ENCODE measurements at places on chromosomes 4 and X.

DNA sequence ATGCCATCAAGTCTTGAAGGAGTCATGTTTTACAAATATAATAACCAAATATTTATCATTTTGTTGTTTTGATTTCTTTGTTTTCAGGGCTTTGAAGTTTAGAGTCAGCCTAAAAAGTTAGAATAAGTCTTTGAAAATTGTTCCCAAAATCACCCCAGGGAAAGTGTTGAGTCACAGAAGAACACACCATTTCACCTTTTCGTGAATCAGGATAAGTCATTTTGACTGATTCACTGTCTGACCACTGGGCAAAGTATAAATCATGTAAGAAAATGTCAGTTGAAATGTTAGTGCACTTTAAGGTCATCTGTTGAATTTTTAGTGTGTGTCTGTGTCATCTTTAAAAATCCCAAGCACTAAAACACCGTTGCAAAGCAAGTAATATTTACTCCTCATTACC is 1320.1 kb downstream of the RPA4 start:
- no peak for DNase-seq

GRCh38 chr4:73451404-73451803 is 15.4 kb downstream of the AFP start:
- DNase-seq, result no peak

GRCh38 chrX:53279296-53280237 is 1.8 kb downstream of the IQSEC2 start:
- no peak for DNase-seq

DNA sequence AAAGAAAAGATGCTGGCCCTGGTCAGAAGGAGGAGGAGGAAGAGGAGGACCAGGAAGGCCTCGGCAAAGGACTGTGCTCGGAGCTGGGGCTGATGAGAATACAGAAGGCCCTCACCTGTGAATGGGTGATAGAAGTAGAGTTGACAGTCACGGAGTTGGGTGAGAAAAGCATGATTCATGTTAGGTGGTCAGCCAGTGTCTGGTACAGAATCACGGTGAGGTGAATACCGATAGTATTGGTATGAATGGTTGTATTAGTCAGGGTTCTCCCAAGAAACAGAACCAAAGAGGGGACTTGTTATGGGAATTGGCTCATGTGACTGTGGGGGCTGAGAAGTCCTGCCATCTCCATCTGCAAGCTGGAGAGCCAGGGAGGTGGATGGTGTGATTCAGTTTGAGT is 32.5 kb upstream of the FAM156A start:
- no peak for DNase-seq

DNA sequence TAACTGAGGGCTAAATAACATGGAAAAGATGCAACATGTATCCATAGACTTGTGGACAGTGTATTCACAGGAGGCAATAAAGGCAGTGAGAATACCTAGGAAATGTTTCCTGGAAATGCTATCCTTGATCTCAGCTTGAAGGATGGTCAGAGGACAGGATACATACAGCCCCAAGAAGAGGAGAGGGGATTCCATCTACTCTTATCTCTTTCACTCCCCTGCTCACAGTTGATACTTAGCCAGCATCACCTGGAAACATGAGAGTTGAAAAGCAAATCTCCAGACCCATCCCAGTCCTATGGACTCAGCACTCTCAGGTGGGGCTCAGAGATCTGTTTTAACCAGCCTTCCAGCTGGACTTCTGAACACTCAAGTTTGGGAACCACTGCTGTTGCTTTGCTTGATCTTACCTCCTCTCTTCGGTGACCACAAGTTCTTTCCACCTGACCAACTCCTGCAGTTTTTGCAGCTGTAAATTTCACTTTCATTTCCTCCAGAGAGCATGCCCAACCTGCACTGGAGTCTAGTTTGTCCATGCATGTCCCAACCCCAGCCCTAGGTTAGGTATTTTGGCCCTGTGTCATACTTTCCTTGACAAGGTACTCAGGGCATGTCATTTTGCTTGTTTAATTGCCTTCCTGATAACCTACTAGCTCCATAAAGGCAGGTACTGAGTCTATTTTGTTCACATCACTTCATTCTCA is 10.4 kb downstream of the RELL1 start:
- DNase-seq, result no peak

DNA sequence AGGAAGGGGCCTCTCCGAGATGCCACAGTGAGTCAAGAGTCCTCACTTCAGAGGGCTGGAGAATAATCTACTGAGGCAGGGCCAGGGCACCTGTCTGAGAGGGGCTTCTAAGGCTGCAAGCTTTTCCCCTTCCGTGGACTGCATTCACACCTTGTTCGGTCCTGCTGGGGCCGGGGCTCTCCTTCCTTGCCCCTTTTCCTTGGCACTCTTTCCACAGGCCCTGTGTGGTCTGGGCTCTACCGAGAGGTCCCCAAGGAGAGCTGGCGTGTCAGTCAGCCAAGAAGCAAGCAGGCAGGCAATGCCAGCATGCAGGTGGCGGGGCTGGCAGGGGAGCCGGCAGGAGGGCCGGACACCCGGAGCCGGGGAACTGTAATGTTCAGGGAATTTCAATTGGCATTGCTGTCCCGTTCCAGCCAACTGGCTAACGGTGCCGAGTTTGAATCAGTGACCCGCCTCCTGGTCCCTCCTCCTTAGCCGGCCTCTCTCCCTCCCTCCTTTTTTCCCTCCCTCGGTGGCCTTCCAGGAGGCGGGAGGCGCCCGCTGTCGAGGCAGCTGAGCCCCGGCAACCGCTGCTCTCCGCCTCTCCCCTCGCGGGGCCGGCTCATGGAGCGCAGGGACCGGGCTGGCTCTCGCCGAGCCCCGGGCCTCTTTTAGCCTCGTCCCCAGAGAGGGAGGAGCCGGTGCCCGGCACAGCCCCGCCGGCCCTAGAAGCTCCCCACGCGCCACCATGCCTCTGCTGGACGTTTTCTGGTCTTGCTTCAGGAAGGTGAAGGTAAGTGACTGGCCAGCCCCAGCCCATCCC is at the start of gene STARD8:
STARD8 (plus strand) TSS at position 511 of the 802 bp plus-strand sequence; CDS start at position 728, 217 bp downstream.
- peak; percentile 10 for DNase-seq

- DNase-seq, result no peak
These were observed 113.9 kb downstream of the NYX start for GRCh38 chrX:41561045-41561444.

- DNase-seq, result no peak
These were observed 194.7 kb downstream of the CPEB2 start for GRCh38 chr4:15197005-15197404.

DNA sequence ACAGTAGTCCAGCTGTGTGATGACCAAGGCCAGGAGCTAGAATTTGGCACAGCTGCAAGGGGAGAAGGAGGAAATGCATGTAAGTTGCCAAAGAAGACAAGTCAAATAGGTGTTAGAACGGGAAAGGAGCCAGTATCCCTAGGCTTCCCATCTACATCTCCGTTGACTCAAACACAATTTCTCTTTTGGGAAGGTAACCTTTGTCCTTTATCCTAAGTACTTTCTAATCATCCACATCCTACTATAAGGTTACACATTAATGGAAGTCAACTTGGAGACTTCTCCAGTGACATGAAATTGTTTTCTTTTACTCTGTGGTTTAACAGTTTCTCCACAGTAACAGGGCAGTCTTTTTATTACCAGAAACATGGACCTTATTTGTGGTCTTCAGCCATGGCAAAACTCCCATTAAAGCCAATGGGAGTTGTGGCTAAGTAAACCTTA is 620.0 kb downstream of the ANKRD50 start:
- DNase-seq, result no peak

GRCh38 chrX:27660878-27661277 is 70.7 kb downstream of the DCAF8L2 start:
- DNase-seq, result no peak

- no peak for DNase-seq
These were observed 39.1 kb upstream of the TMEM184C start for GRCh38 chr4:147578051-147578476.

GRCh38 chr4:77009511-77010115 is 60.1 kb downstream of the SEPTIN11 start:
- no peak for DNase-seq

GRCh38 chr4:94504545-94504944 is 52.8 kb downstream of the PDLIM5 start:
- no peak for DNase-seq

DNA sequence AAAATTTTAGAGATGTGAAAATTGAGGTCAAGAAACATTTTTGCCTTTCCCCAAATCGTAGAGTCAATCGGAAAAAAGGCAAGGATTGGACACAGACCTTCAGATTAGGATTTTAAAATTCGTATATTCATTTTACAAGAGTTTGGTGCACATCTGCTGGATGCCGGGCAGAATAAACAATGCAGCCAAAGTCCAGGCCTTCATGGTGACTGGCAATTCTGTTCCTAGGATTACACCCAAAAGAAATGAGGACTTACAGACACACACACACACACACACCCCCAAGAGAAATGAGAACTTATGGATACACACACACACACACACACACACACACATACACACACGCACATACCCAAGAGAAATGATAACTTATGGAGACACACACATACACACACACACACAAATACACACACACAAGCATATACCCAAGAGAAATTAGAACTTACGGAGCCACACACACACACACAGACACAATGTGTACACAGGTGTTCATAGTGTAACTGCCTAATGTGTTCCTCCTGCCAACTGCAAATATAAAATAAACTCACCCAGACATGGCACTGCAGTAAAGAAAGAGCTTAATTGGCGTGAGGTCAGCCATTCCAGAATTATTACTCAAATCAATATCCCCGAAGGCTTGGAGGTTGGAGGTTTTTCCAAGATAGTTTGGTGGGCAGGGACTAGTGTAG is 165.7 kb upstream of the STS start:
- no peak for DNase-seq

DNA sequence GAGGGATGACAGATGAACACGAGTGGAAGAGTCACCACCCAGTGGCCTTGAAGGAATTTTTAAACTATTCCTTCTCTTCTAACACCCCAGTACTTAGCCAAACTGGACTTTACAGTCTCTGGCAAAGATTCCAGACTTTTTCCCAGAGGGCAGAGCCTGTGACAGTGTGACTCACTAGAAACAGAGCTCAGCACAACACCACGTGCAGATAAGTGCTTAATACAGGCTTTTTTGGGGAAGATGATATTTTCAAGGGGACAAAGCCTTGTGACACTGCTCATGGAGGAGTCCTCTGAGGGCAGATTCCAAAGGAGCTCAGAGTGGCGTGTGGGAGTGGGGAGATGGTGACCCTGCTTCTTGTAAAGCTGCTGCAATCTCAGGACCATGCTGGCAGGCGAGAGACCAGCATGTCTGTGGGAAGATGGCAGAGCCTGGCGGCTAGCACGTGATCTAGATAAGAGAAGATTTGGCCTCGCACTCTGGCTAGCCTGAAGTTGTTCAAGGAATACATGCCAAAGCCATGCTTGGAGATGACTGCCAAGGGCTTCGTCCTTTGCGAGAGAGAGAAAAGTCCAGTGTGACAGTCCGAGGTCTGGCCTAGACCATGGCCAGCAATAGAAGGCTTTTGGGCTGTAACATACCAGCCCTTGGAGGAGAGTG is 2.4 kb downstream of the RAB33A start:
- no peak for DNase-seq

DNA sequence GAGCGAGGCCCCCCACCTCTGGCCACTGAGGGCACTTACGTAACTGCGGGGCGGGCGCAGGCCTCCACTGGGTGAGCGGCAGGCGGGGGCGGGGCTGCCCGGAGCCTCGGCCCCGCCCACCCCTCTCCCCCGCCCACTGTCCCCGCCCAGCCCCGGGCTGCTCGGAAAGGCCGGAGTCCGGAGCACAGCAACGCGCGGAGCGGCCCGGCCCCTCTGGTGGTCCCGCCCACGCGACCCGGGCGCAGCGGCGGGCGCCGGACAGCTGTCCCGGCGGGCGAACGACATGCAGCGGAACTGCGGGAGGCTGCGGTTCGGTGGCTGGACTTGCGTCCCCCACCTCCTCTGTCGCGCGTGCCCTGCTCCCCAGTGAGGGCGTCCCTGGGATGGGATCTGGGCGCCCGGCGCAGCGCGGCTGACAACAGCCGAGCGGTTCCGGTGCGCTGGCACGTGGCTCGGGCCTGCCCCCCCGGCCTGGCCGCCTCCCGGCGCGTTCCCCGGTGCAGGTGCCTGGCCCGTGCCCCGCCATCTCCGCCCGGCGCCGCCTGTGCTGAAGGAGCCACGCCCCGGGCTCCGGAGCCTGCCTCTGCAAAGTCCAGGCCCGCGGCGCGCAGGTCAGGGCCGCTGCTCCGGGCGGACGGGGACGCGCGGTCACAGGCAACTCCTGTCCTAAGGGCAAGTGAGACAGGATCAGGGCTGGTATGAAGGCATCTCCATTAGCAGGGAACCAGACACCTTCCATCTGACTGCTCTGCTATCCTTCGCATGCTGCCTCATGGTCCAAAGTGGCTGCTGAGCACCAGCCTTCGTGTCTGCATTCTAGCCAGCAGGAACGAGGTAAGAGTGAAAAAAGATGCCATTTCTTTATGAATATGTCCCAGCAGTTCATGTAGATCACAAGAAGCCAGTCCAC is 21.8 kb upstream of the JAKMIP1 start:
- peak; percentile 81 for DNase-seq

DNA sequence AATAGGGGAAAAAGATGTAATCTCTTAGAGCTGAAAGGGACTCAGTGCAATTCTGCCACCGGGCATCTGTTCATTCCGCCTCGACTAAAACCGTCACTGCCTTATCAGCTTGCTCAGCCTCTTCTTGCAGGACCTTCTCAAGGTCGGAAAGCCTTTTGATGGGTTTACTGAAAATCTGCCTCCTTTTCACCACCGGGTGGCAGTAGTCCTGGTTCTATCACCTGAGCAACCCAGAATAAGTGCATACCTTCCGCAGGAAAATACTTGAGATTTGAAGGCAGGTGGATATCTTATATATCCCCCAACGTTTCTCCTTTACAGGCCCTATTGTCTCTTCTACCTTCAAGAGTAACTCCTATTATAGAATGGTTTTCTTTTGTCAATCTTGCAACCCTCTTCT is 103.4 kb upstream of the PAK3 start:
- no peak for DNase-seq

- peak; percentile 39 for DNase-seq
These were observed 115.9 kb upstream of the RBPJ start for GRCh38 chr4:26204911-26205370.

DNA sequence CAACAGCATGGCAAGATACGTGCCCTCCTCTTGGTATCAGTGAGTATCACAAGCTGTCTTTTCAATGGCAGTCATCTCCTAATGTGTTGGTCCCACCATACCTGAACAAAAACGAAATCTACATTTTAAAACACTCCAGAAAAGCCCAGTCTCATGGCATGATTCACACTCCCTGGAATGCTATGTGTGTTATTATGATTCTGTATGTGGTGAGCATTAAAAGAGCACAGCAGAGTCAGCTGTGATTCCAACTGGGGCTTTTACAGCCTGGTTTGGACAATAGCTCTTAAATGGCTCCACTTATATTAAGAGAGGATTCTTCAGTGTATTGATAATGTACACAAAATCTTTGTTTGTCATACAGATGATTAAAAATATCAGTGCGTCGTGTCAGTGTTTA is 274.1 kb upstream of the GK2 start:
- no peak for DNase-seq

GRCh38 chr4:123419885-123420755 is 23.5 kb downstream of the SPRY1 start:
- no peak for DNase-seq

DNA sequence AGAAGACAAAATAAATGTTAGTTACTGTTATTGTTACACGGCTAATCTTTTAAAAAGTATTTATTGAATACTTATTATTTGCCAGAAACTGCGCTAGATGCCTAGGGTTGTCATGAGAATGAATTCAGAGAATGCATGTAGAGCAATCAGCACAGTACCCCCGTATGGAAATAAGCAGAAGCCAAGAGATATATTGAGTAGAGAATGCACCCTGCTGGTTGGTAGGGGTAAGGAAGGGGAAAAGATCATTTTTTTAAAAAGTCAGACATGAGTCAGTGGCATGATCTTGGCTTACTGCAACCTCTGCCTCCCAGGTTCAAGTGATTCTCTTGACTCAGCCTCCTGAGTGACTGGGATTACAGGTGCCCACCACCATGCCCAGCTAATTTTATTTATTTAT is 13.1 kb upstream of the DRP2 start:
- DNase-seq, result no peak

Data from midbrain (tissue), 1 donor.